GM12891 (cell line): ENCODE measurements at places on chromosomes 6 and 20.

DNA sequence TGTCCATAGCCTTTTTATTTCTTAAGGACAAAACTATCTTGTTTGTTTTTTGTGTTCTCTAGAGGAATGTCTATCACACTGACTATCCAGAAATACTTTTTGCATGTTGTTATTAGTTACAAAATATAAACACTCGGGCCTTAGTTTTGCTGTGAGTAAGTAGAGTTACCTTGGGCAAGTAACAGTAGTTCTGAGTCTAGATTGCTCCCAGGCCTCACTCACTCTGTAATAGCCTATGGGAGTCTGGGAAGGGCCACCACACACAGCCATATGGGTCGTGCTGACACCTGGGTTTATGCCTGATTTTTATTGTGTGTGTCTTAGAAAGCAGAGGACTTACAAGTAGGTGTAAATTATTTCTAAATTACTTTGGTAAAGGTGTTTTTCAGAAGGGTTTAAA is 185.8 kb downstream of the TMEM242 start:
- no peak for DNase-seq

GRCh38 chr6:43376551-43376981 is 7.1 kb upstream of the ZNF318 start:
- DNase-seq: no peak

- no peak for DNase-seq
Observed at GRCh38 chr6:16228043-16228442, 10.3 kb upstream of the GMPR start.

- DNase-seq: no peak
Observed at GRCh38 chr20:53061192-53062108, 89.3 kb downstream of the TSHZ2 start.
